ENCODE measurements at places on chromosomes 6 and 20. TPM values are rescaled to one million over a fixed set of nuclear protein-coding genes. Genes with fewer than 3 reads are reported as not detected.

DNA sequence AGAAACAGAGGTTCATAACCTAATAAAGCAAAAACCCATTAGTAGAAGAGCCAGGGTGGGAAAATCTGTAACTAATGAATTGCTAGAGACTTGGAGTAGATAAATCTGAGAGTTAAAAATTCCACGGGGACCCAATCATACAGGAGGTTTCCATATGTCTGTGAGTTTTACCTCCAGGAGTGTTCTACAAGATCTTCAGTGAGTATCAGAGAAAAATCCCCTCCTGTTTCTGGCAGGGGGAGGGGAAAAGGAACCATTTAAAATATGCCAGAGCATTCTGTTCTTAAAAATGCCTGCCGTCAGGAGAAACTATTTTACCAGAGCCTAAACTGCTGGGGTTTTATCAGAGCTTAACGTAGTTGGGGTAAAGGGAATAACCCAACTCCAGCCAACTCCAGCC lies 54.0 kb upstream of the PLN start:
- 0 out of 2 replicates have a peak, but pooled peaks cover 3% of the 10 kb centered on the region for H3K4me1 ChIP-seq
- H3K36me3 ChIP-seq, result peaks cover 13% of the 10 kb centered on the region
- DNase-seq, result no peak

DNA sequence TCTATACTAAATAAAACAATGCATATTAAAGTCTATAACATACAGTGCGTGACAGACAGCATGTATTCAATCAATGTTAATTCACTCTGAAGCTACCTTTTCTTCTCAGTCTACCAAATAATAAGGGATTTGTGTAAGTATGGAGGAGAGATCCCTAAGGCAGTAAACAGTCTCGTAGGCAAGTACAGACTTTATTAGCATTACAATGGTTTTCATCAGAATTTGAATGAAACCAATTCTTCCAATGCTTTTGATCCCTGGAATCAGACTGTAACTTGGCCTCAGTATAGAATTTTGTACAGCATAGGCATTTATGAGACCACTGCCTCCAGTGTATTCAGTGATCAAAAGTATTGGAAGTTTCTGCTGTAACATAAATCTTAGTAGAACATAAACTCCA lies 19.5 kb downstream of the LYRM4 start:
- H3K4me1 ChIP-seq, result peaks cover 24% of the 10 kb centered on the region
- H3K27me3 ChIP-seq, result no peaks in the 10 kb centered on the region
- H3K27ac ChIP-seq, result peak overlapping the region; percentile 21

- DNase-seq, result no peak
- peak overlapping the region; percentile 78 for H3K4me3 ChIP-seq
- H3K36me3 ChIP-seq, result no peaks in the 10 kb centered on the region
- peaks cover 100% of the 10 kb centered on the region for H3K27me3 ChIP-seq
- H3K4me1 ChIP-seq, result peaks cover 68% of the 10 kb centered on the region
These were observed 3.7 kb downstream of the NRN1 start for GRCh38 chr6:6002848-6003620.

Gene IBTK
- 20.4 TPM for total RNA-seq

Gene GGTLC1
- not detected for total RNA-seq
